Mesothelial cell of epicardium (in vitro differentiated cells): ENCODE measurements at places on chromosomes 1 and 21.

- H3K27ac ChIP-seq: no peak overlapping the region
- no peak overlapping the region for H3K4me3 ChIP-seq
- peaks cover 6% of the 10 kb centered on the region for H3K36me3 ChIP-seq
- no peaks in the 10 kb centered on the region for H3K27me3 ChIP-seq
- H3K4me1 ChIP-seq: no peaks in the 10 kb centered on the region
Observed at GRCh38 chr1:180762796-180763195, 131.0 kb downstream of the XPR1 start.

DNA sequence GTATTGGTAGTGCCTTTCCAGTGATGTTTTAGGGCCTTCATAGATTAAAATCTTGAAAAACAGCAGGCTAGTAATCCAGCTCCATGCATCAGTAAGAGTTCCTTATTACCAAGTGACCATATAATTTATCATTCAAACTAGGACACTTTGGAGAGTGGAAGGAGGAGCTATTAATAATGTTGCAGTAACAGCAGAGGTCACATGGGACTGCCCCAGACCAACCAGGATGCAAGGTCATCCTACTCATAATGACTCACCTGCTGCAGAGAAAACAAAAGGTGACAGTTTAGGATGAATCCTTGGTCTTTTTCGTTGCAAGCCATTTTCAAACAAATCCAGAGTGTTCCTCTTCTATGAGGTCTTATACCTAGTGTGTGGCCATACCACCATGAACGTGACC, 187.4 kb downstream of the NUF2 start:
- H3K27me3 ChIP-seq: no peaks in the 10 kb centered on the region
- H3K27ac ChIP-seq: no peak overlapping the region
- H3K4me1 ChIP-seq: peaks cover 5% of the 10 kb centered on the region
- no peaks in the 10 kb centered on the region for H3K36me3 ChIP-seq
- H3K4me3 ChIP-seq: no peak overlapping the region

DNA sequence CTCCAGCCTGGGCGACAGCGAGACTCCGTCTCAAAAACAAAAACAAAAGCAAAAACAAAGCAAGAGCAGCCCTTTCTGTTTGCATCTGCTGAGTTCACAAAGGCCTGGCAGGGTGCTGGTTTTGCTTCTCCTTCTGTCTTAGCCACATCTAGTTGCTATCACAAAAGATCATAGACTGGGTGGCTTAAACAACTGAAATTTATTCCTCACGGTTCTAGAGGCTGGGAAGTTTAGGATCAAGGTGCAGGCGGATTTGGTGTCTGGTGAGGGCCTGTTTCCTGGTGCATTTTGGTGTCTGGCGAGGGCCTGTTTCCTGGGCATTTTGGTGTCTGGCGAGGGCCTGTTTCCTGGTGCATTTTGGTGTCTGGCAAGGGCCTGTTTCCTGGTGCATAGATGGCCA, 471.3 kb downstream of the CAMTA1 start:
- DNase-seq: no peak
- H3K4me1 ChIP-seq: peaks cover 5% of the 10 kb centered on the region
- no peak overlapping the region for H3K27ac ChIP-seq
- peaks cover 49% of the 10 kb centered on the region for H3K27me3 ChIP-seq

DNA sequence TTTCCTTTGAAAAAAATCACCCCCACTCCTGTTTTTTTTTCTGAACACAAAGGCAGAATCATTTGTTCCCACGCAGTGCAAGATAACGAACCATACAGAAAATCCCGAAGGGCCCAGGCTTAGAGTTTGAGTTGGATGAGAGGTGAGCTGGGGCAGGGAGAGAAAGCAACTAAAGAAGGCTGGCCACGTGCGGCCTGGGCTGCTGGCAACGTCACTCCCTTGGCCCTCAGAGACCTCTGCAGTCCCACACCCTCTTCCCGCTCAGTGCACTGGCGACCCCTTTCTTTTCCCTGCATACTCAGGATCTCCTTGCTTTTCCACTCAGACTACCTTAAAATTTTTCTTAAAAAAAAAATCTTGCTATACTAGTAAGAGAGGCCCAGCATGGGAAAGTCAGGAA, 28.2 kb upstream of the CRNN start:
- H3K27ac ChIP-seq: no peak overlapping the region
- no peaks in the 10 kb centered on the region for H3K36me3 ChIP-seq

DNA sequence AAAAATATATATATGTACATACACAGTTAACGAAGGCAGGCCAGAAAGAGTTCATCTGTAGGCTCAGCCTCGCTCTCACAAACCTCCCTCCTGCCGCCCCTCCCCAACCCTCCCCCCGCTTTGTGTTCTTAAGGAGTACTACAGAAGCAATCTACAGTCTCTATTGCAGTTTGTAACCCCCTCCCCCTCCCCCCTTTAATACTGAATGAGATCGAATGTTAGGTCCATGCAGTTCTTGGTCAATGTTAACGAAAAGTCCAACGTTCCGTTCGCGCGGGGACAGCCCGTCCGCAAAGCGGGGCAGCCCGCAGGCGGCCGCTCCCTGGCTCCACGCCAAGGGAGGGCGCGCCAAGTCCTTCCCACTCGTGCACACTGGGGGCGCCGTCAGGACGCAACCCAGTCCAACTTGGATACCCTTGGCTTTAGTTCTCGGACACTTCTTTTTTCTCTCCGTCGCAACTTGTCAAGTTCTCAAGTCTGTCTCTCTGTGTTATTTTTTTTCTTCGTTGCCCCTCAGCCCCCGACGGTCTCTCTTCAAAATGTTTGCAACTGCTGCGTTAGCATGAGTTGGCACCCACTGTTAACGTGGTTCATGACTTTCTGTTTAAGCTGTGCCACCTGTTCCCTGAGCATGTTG, 2.2 kb downstream of the JUN start:
- H3K27me3 ChIP-seq: no peaks in the 10 kb centered on the region
- DNase-seq: peak; percentile 59
- H3K27ac ChIP-seq: peak overlapping the region; percentile 97
- H3K4me3 ChIP-seq: peak overlapping the region; percentile 98
- H3K36me3 ChIP-seq: peaks cover 14% of the 10 kb centered on the region
- peaks cover 41% of the 10 kb centered on the region for H3K4me1 ChIP-seq
